Ovary (tissue), 10 donors: ENCODE measurements at places on chromosomes 5 and 9. TPM values are rescaled to one million over a fixed set of nuclear protein-coding genes. Genes with fewer than 3 reads are reported as not detected.

GRCh38 chr9:81320909-81321482 is 368.4 kb downstream of the TLE1 start:
- H3K4me1 ChIP-seq = no peaks in the 10 kb centered on the region
- no peak overlapping the region for H3K4me3 ChIP-seq
- no peaks in the 10 kb centered on the region for H3K27me3 ChIP-seq
- DNase-seq = no peak

GRCh38 chr9:117091529-117091928 is 323.3 kb downstream of the ASTN2 start:
- H3K36me3 ChIP-seq = no peaks in the 10 kb centered on the region
- no peaks in the 10 kb centered on the region for H3K27me3 ChIP-seq
- H3K27ac ChIP-seq = no peak overlapping the region

- no peak overlapping the region for H3K4me3 ChIP-seq
- no peaks in the 10 kb centered on the region for H3K4me1 ChIP-seq
- no peaks in the 10 kb centered on the region for H3K36me3 ChIP-seq
- no peak for DNase-seq
- no peak overlapping the region for H3K27ac ChIP-seq
Observed at GRCh38 chr5:9784231-9784630, 154.1 kb upstream of the TAS2R1 start.

The SOX30 gene
- 0.12 TPM for total RNA-seq

- DNase-seq = no peak
- H3K27me3 ChIP-seq = no peaks in the 10 kb centered on the region
Observed at GRCh38 chr9:90477535-90477934, 165.1 kb downstream of the DIRAS2 start.
